Fibroblast of pulmonary artery (primary cell): ENCODE measurements at places on chromosomes 4 and X.

- no peak for DNase-seq
These were observed 985.8 kb downstream of the TRAM1L1 start for GRCh38 chr4:116099596-116099995.

GRCh38 chr4:177671387-177671786 is 229.2 kb upstream of the AGA start:
- no peak for DNase-seq

DNA sequence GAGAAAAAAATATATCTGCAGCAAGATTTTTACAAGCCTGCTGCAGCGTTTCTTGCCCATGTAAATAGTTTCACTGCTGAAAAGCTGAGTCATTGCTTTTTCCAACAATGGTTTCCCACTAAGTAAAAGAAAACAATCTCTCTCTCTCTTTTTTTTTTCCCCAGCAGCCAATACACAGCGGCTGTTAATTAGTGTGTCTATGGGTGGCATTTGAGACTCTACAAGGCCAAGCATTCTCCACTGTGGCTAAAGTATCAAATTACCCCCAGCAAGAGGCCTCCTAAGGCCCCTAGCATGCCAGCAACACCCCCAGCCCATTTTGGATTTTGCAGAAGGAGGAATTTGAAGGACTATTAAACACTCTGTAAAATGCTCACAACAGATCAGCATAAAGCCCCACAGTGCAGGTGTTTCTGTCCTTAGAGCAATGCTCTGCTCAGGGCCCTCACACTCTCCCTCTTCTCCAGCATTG is 837.4 kb downstream of the TRIML1 start:
- DNase-seq = peak; percentile 21

DNA sequence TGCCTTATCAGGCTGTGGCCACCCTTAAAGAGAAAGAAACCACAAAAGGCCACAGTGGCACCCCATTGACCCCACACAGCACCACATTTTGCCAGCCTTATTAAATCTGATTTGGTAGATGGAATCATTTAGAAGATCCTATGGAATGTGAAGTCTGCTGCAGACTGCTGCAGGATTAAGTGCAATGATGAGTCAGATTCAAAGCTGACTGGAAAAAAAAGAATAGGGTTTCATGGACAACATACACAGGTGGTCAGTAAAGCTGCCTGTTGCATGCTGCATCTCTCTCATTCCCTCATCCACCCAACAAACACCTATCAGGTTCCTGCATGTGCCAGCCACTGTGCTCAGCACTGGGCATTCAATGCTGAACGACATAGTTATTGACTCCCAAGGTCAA is 56.6 kb downstream of the CHST7 start:
- no peak for DNase-seq

DNA sequence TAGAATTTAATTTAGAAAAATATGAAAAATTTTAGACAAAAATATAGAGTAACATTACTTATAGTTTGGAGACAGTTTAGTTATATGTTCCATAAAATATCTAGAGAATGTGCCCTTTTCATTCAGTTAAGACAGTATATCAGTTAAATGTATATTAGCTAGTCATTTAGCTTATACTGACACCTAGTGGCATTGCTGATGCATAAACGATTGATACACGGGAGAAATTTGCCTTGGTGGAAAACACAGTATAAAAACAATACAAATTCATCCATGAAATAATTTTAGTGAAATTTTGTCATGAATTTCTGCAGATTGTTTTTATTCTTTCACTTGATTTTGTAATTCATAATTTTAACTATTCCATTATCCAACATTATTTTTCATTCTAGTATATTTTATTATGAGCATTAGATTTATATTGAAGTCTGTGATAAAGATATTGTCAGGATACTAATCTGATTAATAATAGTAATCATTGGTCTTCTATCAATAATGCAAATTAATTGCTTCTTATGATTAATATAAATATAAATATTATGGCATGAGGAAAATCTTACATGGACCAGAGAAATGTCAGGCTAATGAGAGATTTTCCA is 219.0 kb downstream of the TLL1 start:
- peak; percentile 73 for DNase-seq

- DNase-seq = no peak
These were observed 26.8 kb downstream of the DOCK11 start for GRCh38 chrX:118522230-118522926.

GRCh38 chrX:33207056-33207455 is 4.3 kb downstream of the DMD start:
- no peak for DNase-seq

DNA sequence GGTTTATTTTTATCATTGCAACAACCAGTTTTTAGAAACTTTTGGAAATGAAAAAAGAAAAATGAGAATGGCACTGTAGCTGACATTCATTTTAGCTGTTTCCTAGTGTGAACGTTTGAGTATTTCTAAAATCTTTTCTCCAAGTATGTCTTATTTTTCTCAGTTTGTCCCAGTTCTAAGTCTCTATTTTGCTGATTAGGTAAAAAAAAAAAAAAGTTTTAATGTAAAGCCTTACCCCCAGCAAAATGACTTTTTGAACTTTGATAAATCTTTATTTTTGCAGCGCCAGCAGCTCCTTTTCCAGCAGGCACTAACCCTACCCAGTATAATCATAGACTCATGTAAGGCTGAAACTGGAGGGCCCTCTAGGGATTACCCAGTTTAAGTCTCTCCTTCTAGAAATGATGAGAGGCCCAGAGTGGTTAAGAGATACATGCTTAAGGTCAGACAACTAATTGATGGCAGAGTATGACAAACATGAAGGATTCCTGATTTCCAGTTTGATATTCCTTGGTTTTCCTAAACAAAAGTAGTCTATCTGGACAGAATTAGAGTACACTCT is 84.3 kb upstream of the SLC4A4 start:
- no peak for DNase-seq

DNA sequence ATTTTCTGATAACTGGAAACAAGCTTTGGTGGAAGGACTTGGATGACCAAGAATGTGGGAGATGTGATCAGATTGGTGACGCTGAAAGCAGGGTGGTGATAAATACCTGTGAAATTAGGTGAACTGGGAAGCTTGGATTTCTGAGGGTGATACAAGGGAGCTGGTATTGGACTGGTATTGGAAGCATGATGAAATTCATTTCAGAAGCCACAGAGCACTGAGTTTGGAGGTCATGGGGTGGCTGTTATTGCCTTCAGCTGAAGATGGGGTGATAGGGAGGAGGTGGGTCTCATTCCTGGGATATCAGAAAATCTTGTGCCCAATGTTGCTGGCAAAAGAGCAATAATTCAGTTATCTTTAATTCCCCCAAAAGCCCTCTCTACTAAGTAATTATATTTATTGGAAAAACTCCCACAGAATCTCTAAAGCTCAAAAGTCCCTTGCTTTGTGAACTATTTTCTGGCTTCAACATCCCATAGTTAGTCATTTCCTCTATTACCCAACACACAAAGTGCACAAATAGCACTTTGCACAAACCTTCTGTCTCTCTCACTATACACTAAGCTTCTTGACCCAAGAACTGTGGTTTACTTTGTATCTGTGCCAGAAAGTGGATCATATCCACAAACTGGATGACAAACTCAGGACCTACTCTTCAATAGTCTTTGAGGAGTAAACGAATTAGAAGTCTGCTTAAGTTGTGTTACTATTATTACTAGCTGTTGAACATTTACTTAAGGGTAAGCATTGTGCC is 23.1 kb upstream of the CAMK2D start:
- DNase-seq = peak; percentile 98

- DNase-seq = peak; percentile 69
These were observed at the start of gene NUDT11 for GRCh38 chrX:51496501-51497291. Gene NUDT11, minus strand, starts transcription at chrX:51496592. Its CDS starts 148 bp downstream, at chrX:51496444.

- no peak for DNase-seq
These were observed 148.4 kb upstream of the ITM2A start for GRCh38 chrX:79515529-79515928.

GRCh38 chr4:41009411-41009810 is 204.9 kb downstream of the APBB2 start:
- peak; percentile 35 for DNase-seq

DNA sequence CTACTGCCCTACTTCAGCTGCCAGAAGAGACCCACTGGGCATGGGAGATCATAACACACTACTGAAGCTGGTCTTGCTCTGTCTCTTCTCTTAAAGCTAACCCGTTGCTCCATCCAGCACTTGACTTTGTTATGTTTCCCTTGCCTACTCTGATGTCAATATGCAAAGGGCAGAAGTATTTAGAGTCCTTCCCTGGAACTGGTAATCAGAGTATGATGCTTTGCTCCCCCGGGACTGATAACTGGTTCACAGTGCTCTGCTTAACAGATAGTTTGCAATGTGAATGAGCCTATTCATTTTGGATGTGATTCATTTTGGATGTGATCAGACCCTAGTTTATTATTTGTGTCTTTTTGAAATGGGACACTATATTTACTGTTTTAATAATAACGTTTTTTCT is 12.3 kb upstream of the UCP1 start:
- no peak for DNase-seq

DNA sequence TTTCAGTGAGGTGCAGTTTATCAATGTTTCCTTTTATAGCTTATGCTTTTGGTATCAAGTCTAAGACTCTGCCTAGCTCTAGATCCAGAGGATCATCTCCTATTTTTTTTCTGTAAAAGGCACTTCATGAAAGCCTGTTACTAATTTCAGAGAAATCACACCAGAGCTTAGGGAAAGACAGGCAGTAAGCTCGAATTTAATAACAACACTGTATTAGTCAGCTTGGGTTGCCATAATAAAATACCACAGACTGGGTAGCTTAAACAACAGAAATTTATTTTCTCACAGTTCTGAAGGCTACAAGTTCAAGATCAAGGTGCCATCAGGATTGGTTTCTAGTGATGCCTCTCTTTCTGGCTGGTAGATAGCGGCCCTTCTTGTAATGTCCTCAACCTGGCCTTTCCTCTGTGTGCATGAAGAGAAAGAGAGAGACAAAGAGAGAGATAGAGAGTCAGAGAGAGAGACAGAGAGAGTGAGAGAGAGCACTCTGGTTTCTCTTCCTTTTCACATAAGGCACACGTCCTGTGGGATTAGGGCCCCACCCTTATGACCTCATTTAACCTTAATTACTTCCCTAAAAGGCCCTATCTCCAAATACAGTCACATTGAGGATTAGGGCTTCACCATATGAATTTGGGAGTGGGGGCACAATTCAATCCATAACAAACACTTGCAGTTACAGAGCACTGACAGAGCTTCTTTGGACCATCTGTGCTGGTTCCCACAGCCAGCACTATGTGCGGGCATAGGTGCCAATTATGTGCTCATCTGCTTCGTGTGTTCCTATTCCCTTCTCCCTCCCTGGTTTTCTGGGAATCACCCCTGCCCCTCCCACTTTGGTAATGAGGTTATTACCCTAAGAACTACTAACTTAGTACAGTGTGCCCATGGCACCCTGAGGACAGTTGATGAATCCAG is 114.8 kb upstream of the MED14 start:
- no peak for DNase-seq

DNA sequence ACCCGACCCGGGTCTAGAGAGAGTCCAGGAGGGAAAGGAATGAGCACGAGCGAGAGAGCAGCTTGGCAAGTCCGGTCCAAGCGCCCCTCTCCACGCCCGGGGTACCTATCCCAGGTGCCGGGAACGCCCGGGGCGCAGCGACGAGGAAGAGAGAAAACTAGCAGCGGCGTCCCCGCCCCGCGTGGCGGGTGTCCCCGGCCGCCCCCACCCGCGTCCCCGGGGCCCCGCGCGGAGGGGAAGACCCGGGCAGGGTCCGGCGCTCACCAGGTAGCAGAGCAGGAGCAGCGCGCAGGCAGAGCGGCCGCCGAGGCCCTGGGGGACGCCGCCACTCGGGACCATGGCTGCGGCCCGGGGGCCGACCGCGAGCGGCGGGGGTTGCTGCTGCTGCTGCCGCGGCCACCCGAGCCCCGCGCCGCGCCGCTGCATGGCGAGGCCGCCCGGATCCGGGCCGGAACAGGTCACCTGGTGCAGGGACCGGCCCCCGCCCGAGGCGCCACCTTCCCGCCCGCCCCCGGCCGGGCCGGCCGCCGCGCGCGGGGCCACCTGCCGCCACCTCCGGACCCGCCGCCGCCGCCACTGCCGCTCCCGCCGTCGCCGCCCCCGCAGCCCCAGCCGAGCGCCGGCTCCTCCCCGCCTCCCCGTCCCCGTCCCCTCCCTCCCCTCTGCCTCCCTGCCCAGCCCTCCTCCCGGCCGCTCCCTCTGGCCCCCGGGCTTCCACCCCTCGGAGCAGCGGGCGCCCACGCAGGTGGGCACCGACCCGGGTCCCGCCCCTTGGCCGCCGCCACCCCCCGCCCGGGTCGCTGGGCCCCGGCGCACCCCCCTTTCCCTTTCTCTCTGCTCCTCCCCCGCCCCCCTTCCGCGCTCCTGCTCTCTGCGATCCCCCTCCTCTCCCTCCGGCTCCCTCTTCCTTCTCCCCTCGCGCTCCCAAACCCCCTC is at the start of gene SEL1L3:
Gene SEL1L3, minus strand, starts transcription at position 578 of the 936 bp plus-strand sequence. Its CDS starts 152 bp downstream, at position 426.
- DNase-seq = no peak

DNA sequence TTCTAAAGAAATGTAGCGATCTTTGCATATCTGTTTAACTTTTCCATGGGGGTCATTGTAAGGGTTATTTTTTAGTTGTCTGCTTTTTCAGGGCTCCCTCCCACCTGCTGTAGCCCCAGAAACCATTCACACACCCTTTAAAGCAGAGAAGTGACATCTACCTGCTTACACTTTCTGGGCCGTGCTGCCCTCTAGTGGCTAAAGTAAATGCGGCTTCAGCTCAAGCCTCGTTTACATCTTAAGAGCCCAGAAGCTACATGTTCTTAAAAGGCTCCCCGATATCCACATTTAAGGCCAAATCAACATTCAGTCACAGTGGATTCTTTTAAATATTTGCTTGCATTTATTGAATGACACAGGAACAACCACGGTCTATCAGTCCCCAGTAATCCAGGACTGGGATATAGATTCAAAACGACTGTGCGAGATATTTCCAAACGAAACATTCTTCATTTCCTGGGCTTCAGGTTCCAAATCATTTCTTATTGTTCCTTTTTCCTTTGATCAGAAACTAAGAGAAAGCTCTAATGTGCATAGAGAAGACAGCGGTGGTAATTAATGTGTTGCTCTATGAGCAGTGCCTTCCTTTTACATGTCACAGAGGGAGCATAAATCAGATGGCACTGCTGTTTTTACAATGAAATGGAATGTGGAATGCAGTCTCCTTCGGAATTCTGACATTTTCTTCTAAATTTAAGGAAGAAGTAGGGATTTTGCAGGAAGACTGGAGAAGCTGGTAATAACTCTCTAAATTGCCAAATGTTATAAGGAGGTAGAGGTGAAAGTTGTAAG is 119.9 kb downstream of the RASGEF1B start:
- peak; percentile 85 for DNase-seq
